ENCODE measurements at places on chromosomes 5 and 9.

GRCh38 chr9:3447788-3448187, 78.0 kb downstream of the RFX3 start:
- no peak for DNase-seq

DNA sequence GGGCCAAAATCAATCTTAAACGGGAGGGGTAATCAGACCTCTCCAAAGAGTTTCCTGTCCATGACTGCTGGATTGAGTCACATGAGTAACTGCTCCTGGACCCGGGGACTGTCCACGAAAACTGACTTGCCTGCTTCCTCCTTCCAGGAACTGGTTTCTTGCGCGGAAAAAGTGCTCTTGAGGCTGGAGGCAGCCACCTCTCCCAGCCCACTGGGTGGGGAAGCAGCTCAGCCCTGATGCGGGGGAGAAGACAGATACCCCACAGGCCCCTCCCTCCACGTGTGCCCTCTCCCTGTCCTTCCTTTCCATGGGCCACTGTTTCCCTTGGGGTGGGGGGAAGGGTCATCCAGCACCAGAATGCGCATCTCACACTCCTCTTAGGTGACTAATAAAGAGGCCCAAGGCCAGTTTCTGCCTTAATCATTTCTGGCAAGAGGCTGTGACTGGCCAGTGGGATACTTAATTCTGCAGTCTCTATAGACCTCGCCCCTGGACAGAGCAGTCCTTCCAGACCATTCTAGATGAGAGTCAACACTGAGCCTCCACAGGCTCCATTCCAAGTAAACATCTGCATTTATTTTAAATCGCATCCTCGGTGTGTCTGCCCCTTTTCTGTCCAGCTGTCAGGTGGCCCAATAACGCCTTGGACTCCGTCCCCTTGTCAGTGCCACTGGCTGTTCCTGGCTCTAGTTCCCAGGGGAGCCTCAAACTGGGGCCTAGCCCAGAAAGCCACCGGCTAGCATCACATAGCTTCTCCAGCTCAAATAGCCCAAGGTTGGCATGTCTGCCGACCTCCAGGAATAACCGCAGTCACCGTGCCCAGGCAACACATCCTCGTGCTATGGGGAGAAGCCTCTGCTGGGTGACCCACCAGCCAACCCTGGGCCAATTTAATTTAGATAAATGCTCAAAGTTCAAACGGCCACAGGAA, 12.0 kb downstream of the REXO4 start:
- DNase-seq, result peak; percentile 13

GRCh38 chr9:135167849-135168655, 80.6 kb downstream of the OLFM1 start:
- no peak for DNase-seq

DNA sequence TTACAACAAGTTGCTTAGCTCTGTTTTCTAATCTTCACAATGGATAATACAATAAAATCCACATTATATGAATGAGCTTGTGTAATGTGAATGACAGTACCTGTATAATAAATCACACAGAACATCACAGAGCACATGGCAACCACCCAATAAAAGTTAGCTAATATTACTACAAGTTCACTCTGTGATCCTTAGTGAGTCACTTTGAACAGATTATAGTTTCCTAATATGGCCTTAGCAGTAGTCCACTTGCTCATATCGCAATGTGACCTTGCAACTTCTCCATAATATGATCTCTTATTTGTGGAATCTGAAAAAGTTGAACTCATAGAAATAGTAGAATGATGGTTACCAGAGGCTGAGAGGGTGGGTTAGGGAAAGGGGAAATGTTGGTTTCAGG, 361.3 kb downstream of the PTPRD start:
- no peak for DNase-seq

- peak; percentile 84 for DNase-seq
Observed at GRCh38 chr5:134466241-134467069, 54.8 kb upstream of the CDKN2AIPNL start.

All from EH (cell line).